ENCODE measurements at places on chromosomes 5 and 9.

DNA sequence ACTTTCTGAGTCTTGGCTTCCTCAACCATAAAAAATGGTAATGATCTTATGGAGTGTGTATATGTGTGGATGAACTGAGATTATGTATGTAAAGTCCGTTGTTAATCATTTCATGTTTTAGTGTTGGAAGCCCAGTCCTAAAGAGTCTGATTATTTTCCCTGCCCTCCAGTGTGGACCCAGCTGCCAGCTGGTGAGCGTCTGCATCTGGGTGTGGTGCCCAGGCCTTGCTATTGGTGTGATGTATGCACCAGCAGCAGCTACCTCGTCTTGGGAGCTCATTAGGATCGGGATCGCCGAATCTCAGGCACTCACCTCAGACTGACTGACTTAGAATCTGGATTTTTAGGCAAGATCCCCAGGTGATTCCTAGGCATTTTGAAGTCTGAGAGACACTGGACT lies 63.8 kb downstream of the LRRC70 start:
- no peak for DNase-seq

GRCh38 chr5:55511010-55511409 lies 23.8 kb downstream of the PLPP1 start:
- no peak for DNase-seq

GRCh38 chr9:34508951-34509350 lies 13.8 kb downstream of the ENHO start:
- DNase-seq: no peak

GRCh38 chr9:112836394-112836793 lies 54.3 kb downstream of the SLC46A2 start:
- DNase-seq: no peak

GRCh38 chr5:154395407-154396106 lies 50.2 kb upstream of the SAP30L start:
- DNase-seq: no peak

DNA sequence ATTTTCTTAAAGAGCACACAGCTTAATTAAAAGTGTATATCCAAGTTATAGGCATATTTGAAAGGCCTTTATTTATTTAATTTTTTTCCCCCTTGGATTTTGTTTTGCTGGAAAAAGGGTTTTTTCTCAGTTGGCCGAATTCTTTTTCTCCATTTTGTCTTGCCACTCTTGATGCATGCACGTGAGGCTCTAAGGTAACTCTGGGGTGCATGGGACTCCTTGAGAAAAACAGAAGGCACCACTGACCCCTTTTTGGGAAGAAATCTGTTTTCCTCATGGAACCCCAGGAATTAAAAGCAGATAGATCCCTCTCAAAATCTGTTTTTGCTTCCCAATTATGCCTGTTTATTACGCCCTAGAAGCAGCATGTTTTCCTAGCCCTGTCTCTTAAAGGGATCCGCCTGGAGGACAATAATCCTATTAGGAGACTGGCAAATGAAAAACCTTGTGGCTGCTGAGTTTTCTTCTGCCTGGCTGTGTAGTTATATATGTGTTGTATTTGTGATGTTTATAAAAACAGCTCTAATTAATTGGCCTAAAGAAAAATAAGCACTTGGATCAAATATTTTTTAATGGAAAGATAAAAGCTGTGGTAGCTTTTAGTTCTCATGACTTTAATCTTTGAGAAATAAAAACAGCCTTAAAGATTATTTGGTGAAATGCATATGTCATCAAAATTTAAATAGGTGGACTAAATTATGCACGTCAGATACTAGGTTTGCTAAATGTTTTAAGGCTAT lies 435.1 kb upstream of the CDH9 start:
- no peak for DNase-seq

DNA sequence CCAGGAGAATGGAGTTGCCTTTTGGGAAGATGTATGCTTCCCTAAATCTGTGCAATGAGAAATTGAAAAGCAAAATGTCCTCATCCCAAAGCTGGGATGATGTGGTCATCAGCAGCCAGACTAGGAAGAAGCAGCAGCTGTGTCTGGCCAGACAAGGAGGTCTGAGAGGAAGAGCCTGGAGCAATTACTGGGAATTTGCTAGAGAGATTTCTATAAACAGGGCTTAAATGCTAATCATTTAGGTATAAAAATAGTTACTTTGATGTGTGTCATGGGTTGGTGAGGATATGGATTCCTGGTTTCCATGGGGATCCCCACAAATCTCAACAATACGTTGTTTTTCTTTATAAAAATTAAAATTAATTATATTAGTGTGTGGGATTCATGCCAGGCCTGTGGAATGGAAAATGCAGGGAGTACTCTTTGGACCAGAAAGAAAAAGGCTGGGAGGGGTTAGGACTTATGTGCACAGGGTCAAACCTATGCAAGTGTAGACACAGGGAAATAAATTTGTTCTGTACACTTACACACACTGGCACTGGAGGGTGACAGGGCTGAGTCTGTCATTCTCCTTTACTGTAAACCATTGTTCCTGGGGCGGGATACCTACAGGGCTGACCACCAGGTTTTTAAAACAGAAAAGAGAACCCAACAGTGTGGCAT lies 58.7 kb upstream of the TRPC7 start:
- DNase-seq: no peak

DNA sequence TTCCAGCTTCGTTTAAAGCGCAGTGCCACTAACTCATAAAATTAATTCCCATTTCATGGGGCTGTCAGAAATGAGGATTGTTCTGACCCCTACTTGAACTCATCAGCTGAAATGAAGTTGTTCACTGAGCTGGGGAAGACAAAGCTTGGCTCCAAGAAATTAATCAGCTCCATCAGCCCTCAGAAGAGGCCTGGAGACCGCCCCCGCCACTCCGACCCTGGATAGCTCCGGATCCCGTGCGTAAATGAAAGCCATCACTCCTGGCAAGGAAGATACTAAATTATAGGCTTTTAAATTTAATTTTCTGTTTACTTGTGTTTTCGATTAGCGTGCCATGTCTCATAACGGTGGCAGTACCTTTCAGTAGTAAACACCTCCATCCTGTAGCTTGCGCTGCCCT lies 142.8 kb upstream of the IRX2 start:
- DNase-seq: no peak

DNA sequence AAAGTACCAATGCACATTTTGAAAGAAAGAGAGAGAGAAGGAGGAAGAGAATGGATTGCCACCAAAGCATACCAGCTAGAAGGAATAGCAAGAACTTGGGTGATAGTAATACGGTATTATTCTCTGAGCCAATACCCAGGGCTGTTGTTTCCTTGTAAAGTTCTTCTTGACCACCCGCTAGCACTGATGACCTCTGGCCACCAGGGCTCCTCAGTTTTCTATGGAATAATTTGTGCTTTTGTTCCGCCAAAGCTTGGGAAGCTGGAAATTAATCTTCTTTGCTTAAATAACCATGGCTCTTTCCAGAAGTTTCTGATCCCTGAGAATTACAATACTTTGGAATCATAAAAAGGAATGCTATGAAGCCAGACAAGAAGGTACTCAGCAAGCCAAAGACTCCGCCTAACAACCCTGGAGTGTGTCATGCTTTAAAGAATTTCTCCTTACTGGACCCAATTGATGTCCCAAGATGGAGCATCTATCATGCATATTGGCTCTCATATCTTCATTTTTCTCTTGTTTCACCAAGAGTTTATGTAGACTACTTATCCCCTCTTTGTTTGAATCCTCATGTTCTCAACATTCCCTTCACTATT lies 29.8 kb downstream of the OR2K2 start:
- no peak for DNase-seq

- DNase-seq: peak; percentile 61
Measured at GRCh38 chr9:100472788-100473275, at the start of gene TMEFF1. TMEFF1 (plus strand) TSS chr9:100473149; CDS start chr9:100473545, 396 bp downstream.

DNA sequence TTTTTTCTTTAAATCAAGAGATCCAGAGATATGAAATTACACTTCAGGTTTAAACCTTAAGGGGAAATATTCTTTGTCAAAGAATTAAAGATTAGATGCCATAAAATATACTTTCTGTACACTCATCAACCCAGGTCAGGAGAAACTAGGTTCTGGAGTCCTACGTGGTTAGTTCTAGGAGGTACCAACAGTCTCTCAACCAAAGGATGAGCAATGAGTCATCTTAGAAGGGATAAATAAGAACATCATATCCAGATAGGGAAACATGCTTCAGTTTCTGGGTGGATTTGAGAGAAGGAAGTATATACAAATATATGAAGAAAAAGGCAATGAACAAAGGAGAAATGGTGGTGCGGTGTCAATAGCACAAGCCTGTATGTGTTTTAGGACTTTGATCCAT lies 98.2 kb downstream of the CSNK1G3 start:
- DNase-seq: no peak

DNA sequence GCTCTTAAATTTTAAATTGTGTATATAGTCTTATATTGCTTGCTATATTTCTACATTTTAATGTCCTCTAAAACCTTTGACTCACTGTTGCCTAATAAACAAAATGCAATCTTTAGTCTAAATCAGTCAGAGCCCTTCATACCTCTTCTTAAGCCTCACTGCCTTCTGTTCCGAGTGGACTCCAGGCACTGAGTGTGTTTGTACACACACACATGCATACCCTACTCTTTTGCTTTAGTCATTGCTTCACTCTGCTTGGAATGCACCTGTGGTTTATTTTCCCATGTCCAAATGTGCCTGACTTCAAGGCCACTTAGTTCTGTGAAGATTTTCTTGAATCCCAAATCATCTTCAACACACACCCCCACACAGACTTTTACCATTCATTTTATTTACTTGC lies 60.9 kb downstream of the SLC12A2 start:
- DNase-seq: no peak

- DNase-seq: peak; percentile 17
Measured at GRCh38 chr9:136804509-136805206, 3.1 kb upstream of the RABL6 start.
